ENCODE measurements at places on chromosomes 11 and 22.

- DNase-seq: no peak
Observed at GRCh38 chr11:67369801-67370284, 3.6 kb downstream of the CLCF1 start.

GRCh38 chr11:46075928-46076327 lies 45.3 kb downstream of the PHF21A start:
- no peak for DNase-seq

DNA sequence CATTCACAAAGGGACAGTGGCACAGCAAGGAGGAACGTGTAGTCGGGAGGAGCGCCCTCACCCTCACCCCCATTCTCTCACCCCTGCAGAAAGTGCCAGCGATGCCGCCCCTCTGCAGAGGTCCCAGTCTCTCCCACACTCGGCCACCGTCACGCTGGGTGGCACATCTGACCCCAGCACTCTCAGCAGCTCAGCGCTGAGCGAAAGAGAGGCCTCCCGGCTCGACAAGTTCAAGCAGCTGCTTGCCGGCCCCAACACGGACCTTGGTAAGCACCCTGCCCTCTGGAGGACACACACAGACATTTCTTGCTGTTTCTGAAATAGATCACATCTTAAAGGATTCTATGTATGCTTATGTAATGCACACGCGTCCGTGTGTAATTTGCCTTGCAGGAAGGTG lies 34.9 kb downstream of the TBC1D22A start:
- DNase-seq: no peak

- peak; percentile 44 for DNase-seq
Observed at GRCh38 chr11:57249384-57250319, 12.6 kb upstream of the APLNR start.

DNA sequence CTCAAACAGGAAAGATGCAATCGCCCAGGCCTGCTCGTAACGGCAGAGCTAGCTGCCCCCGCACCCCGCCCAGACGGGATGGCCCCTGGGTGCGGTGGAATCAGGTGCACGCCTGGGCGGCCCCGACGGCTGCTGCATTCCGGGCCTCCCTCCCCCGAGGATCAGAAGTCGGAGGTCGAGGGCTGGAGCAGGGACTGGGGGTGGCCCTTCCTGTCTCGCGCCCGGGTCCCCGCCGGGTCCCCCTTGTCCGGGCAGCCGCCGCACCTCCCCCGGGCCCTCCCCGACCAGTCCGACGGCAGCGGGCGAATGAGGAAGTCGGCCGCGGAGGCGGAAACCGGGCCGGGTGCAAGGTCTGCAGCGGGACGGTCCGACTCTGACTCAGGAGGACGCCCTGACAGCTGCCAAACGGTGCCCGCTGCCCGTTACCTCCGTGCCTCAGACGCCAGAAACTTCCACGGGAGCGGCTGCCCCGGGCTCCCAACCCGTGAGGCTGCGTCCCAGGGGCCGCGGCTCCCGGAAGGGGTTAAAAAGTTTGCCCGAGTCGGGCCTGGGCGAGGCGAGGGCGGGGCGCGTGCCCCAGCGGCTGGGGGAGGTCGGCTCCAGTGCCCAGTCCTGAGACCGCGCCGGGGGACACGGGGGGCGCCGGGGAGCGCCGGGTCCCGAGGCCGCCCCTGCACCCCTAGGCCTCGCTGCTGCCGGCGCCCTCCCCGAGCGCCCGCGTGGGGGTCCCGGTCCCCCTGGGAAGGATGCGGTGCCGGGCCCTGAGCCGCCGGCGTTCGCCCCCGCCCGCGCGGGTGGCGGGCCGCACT lies 663 bp downstream of the MYH9 start:
- peak; percentile 62 for DNase-seq

- peak; percentile 40 for DNase-seq
Observed at GRCh38 chr22:40463683-40464082, 93.3 kb downstream of the SGSM3 start.

- peak; percentile 32 for DNase-seq
Observed at GRCh38 chr22:40385036-40385782, 14.8 kb downstream of the SGSM3 start.

GRCh38 chr22:44971651-44972362 lies 38.0 kb downstream of the PHF21B start:
- DNase-seq: peak; percentile 19

GRCh38 chr11:19093976-19094375 lies 23.0 kb upstream of the ZDHHC13 start:
- DNase-seq: no peak

DNA sequence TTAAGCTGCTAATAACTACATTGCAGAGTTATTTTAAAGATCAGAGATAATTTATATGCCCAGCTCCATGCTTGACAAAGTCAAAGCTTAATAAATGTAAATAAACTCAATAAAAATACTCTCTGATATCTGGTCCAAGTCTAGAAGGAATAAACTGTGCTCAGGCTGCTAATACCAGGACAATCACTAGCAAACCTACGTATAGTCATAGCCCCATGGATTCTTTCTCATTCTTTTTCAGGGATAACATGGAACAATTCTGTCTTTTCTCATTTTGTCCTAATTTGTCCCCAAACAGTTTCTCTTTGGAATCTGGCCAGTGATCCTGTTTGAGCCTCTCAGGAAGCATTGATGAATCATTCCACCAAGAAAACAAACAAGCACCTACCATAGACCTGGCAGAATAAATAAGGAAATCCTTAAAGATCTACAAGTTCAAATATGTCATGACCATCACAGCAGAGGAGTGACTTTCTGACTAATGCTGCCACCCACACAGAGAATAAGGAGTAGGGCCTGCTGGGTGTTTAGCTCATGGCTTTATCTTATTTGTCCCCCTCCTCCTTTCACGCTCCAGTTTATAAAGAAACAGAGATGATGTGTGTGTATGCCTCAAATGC lies 14.1 kb upstream of the B3GNT6 start:
- DNase-seq: no peak

- no peak for DNase-seq
Observed at GRCh38 chr22:29787371-29787980, 20.3 kb downstream of the UQCR10 start.

DNA sequence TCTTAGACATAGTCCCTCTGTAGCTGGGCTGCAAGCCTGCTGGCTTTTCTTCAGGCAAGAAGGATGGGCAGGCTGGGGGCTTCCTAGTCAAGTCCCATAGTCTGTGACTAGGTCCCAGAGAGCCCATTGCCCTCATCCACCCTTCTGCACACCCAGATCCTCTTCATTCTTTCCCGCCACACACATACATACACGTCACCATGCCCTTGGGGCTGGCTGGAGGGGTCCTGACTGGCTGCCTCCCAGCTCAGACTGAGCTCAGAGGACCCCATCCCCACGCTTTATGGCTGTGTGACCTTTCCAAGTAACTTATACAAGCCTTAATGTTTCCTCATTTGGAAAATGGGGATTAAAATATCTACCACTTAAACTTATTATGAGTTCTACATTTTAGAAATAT lies 13.5 kb upstream of the PPFIBP2 start:
- DNase-seq: no peak

DNA sequence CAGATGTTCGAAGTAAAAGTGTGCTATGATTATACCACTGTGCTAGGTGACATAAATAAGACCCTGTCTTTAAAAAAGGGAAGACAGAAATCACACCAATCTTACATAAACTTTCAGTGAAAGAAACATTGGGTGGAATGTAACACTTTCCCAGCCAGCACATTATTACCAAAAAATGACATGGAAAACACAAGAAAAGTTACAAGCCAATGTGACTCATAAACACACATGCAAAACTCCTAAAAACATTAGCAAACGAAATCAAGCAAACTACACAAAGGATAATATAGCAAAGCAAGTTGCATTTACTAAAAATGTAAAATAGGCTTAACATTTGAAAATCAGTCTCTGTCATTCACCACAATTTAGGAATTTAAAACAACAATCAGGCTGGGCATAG lies 47.0 kb downstream of the SBF2 start:
- DNase-seq: no peak

DNA sequence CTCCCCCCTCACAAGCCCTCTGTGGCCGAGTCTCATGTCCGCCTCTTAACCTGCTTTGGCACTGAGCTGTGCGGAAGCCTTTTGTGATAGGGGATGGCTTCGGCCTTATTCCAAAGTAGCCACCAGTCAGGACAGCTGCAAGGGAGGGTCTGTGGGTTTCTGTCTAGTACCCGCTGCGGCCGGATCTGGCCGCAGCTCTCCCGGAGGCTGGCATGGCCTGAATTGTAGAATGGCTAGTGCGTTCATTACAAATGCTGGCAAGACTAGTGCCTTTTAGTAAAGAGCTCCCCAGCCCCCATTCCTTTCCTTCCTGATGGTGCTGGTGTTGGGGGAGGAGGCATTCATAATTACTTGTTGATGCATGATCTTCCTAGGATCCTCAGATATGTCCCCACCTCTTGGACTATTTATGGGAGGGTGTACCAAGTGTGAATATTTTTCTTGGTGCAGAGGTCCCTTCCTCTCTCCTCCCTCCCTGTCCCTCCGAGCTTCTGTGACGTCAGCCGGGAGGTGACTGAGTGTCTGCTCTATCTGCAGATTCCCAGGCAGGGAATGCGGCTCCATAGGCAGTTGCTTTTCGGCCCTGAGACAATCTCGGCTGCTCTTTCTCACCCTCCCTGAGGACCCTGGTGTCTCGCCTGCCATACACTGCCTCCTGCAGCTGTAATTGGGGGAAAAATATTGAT lies 108.7 kb upstream of the E2F8 start:
- no peak for DNase-seq

GRCh38 chr11:109306322-109306721 lies 115.7 kb upstream of the C11orf87 start:
- no peak for DNase-seq

DNA sequence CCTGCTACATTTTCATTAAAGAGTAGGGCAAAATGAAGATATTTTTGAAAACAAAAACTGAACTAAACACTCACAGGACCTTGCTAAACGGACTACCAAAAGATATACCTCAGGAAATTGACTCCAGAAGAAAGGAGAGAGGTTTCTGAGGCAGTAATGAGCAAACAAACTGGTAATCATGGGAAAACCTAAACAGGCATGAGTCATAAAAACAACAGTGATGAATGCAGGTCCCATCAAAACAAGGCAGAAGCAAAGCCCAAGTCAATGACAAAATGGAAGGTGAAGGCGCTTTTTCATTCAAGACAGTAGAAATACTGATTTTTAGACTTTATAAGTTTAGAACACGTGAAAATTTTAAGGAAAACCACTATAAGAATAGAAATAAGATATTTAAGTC lies 104.5 kb downstream of the EFCAB6 start:
- DNase-seq: no peak

DNA sequence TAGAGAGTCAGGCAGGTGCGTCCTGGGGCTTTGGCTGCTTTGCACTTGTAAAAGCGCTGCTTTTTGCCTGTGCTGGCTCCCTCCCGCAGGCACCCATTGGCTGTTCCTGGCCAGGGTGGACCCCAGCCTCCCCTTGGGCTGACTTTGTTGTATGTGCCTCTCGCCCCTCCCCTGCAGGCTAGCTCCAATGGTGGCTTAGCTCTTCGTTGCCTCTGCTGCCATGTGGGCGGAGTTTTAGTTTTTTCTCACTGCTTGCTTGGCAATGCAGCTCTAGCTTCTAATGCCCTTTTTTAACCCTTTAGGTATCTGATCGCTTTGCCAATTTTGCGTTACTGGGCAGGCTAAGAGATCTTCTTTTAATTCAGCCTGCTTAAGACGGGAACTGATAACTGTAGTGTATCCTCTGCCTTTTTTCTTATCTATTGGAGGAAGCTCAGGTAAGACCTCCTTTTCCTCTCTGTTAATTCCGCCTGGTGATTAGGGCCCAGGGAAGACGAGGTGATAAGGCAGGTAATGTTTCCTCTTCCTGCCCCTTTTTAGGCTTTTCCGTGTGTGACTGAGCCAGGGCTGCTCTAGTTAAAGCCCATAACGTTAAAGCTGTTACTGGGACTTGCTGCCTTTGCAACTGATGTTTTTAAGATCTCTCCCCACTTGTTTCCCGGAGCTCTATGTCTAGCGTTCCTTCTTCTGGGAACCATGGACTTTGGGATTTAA lies 11.7 kb upstream of the GLYATL1 start:
- DNase-seq: peak; percentile 11

DNA sequence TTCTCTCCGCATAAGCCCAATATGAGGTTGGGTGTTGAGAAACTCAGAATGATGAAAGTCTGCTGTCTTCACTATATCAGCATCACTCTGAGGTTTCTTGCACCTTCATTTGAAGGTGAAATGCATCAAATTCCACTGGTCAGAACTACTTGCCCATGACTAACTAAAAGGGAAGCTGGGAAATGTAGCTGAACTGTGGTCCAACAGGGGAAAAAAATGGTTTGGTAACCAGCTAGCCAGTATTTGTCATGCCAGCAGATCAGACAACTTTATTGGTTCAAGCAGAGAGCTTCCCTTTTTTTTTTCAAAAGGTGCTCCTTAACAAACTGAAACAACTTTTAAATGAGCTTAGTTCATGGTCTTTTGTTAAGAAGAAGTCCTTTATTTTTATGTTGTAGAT lies 14.2 kb upstream of the PIK3C2A start:
- DNase-seq: no peak

- DNase-seq: no peak
Observed at GRCh38 chr11:27770576-27770975, 70.3 kb upstream of the BDNF start.

GRCh38 chr11:67367761-67368227 lies 5.6 kb downstream of the CLCF1 start:
- no peak for DNase-seq

DNA sequence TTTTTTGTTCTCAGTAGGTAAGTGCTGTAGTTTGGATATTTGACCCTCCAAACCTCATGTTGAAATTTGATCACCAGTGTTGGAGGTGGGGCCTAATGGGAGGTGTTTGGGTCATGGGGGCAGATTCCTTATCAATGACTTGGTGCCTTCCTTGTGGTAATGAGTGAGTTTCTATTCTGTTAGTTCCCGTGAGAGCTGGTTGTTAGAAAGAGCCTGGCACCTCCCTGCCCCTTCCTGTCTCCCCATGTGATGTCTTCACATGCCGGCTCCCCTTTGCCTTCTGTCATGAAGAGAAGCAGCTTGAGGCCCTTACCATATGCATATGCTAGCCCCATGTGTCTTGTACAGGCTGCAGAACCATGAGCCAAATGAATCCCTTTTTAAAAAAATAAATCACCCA lies 138.3 kb downstream of the TMEM135 start:
- no peak for DNase-seq

DNA sequence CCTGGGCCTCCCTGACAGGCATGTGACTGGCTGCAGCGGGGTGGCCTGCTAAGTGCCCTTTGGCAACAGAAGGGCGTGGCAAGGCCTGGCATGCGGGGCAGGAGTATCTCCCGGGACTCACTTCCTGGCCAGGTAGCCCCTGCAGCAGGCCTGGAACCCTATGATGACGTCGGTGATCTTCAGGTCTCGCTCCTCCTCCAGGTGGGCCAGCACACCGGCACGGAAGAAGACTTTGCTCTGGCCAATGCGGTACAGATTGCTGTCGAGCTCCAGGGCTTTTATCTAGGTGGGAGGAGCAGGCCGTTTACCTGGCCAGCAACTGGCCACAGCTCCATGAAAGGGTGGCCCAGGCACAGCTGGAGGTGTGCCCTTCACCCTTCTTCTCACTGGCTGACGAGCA lies 50.9 kb downstream of the APOL1 start:
- DNase-seq: no peak

- DNase-seq: no peak
Observed at GRCh38 chr11:135046986-135047385, 634.9 kb upstream of the B3GAT1 start.

DNA sequence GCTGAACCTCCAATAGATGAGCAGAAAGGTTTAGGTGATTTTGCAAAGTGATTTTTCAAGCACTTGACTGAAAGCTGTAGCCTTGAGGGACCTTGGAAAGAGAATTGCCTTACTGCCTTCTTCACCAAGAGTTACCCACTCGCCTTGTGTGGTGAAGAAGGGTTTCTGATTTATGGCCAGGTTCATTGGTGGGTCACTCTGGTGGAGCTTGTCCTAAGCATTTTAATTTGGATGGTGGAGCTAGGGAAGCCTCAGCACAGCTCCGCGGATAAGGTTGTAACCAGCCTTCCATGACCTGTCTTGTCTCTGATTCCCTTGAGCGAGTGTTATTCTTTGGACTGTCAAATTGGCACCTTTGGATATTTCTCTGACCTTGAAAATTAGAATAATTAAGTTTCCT lies 226.4 kb downstream of the FAT3 start:
- no peak for DNase-seq
